ENCODE measurements at places on chromosomes 1 and 21.

- peak; percentile 69 for DNase-seq
Measured at GRCh38 chr1:216903382-216903740, 180.1 kb upstream of the ESRRG start.

DNA sequence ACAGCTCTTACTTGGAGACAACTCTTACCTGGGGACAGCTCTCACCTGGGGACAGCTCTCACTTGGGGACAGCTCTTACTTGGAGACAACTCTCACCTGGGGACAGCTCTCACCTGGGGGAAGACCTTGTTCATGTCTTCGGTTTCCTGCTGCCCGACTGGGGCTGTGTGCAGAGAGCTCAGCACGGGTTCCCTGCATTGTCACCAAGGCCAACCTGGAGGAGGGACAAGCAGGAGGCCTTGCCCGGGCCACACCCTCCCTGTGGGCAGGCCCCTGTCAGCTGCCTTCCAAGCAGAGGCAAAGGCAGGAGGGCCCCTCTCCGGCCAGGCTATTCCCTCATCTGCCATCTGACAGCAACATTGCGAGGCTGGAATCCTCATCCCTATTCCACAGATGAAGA lies at the start of gene LDLRAD1:
LDLRAD1 (minus strand) TSS at position 208 of the 400 bp plus-strand sequence; CDS start at position 134, 74 bp downstream.
- no peak for DNase-seq

DNA sequence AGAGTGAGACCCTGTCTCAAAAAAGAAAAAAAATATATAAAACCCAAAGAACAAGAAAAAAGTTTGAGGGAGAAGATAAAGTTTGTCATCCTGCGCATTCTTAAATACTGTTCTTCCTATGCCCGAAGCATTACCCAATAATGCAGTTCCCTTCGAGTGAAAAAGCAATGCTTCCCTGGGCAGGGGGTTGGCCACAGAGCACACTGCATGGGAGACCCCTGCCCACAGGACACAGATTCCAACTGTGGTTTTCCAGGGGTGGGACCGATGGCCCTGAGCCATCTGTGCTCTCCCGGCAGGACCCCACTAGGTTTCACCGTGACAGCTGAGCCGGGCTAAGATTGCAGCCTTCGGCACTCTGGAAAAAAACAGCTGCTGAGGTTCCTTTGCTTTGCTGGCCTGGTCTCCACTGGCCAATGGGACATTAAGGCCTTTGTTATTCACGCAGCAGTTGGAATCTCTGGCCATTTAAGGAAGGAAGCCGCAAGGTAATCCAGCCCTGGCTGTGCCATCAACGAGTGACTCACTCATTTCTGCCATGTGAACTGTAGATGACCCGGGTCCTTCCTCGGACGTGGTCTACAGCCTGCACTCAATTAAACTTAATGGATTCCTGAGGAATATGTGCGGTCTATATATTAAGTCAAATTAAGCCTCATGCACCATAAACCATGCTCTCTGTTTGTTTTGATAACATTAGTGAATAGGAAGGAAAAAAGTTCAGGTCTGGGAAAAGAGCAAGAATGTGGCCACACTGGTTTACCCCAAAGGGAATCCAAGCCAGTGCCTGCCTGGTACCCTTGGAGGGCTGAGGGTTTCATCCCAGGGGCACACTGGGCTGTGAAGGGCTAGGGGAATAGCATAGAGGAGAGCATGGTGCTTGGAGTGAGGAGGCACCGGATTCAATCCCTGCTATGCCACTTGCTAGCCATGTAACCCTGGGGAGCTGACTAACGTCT lies 163.2 kb downstream of the ZBTB18 start:
- peak; percentile 100 for DNase-seq

- DNase-seq = no peak
Measured at GRCh38 chr1:12475947-12476346, 142.1 kb downstream of the DHRS3 start.

DNA sequence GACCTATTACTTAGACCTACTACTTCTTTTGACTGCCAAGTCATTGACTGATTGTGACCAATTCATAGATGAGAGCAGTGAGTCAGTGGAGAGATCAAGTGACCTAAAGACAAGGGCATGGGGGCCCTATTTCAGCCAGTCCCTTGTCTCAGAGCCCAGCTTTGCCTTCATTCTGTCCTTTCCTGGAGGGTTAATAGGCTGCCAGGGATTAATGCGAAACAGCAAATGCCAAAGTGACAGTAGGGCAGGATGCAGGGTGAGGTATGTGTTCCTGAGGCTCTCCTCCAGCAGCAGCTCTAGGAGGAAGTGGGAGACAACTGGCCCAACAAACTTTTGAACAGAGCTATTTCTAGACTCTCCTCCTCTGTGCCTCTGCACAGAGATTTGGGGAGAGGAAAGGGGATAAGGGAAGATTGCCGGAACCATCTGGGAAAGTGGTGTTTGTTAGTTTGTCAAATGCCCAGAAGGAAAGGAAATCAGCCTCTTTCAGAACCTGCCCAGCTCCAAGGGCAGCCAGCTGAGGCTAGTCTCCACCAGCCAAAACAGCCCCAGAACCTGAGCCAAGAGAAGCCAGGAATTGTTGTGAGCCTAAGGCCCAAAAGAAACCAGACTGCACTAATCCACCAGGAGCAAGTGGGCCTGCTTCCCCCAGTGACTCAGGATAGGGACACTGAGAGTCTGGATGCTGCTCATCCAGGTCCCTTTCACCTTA lies 4.9 kb upstream of the S100A3 start:
- DNase-seq = peak; percentile 72

- DNase-seq = no peak
Measured at GRCh38 chr1:182794676-182795201, 5.2 kb downstream of the NPL start.

DNA sequence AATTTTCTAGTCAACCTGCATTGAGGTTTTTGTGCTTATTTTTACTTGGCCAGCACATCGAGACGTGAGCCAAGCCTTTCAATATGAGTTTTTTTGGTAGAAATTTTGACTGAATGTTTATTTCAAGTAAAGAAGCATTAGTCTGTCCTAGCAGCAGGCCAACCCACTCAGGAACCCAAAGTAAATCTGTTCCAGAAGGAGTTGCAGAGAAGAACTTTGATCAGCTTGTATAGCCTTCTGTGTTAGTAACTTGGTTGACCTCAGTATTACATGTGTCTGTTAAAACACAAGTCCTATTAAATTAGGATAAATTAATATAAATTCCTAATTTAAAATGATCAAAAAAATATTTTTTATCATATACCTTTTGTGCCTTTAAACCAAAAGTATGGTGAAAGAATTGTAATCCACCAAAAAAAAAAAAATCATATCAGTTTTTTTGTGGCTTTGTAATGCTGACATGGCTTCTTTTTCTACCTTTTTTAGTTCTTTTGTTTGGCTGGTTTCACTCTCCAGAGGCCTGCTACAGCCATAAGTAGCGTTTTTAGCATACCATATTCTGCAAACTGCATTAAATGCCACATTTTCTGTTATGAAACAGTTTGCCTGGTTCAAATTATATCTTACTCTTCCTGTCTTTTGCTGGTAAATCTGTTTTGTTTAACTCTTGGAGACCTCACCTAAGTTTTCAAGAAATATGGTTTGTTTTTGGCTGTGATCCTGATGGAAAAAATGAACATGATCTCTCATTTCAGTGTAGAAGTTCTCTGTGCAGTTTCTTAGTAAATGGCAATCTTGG lies 39.5 kb downstream of the ATF6 start:
- DNase-seq = no peak

DNA sequence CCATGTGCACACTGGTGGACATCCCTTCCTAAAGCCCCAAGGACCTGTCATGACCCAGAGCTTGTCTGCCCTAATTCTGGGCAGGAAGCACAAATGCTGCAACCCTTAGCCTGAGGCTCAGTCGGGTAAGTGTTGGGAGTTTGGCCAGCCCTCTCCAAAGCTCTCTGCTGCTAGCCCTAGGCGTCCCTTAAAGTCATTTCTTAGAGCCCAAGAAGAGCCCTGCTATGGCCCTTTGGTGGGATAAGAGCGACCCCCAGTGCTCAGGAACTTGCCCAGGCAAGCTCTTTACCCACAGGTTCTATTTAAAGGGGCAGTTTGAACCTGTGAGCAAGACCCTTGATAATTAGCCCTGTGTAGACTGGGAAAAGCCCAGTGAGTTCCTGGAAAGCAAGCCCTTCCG lies 356.8 kb downstream of the RRAGC start:
- no peak for DNase-seq

DNA sequence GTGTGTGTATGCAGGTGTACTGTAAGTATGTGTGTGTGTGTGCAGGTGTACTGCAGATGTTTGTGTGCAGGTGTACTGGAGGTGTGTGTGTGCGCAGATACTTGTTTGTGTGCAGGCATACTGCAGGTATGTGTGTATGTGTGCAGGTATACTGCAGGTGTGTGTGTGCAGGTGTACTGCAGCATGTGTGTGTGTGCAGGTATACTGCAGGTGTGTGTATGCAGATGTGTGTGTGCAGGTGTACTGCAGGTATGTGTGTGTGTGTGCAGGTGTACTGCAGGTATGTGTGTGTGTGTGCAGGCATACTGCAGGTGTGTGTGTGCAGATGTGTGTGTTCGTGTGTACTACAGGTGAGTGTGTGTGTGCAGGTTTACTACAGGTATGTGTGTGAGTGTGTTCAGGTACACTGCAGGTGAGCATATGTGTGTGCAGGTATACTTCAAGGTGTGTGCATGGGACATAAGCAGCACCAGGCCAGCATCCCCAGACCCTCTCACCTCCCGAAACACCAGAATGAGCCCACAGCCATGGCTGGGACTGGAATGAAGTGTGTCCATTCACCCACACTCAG lies 97.5 kb downstream of the DMRTB1 start:
- DNase-seq = no peak

GRCh38 chr1:47435506-47436303 lies 2.1 kb upstream of the FOXD2 start:
- no peak for DNase-seq

DNA sequence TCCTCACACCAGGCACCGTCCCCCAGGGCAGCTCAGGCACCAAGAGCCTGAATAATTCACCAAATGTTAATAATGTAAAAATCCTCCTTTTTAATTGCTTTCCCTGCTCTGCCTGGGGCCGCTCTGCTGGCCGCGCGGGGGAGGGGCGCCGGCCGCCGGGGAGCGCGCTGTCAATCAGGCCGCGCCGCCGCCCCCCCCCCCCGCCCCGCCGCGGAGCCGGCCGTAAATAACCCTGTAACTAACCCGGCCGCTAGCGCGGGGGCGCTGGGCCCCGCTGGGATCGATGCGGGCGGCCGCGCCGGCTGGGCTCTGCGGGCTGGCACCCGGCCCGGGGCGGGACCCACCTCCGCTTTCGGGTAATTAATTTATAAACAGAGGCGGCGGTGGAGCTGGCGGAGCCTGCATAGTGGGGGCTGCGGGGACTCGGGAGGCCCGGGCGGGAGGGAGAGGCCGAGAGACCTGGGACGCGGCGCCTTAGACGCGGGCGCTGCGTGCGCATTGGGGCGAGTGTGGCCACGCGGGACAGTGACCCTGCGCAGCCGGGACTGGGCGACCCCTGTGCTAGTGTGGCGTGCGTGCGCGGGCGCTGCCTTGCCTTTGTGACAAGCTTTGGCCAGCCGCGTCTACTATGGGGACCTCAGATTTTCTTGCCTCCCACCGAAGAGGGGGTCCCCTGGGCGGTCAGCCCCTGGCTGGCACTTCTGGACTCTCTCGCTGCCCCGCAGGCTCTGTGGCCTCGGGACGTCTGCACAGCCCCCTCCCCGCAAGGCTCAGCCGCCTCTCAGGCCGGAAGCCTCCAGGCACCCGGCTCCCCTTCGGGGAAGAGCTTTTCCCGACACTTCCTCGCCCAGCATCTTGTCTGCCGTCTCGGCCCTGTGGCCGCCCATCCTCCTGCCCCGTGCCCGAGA lies 16.6 kb downstream of the SAMD11 start:
- peak; percentile 49 for DNase-seq

All from A172 (cell line).